ENCODE measurements at places on chromosomes 16 and 17.

DNA sequence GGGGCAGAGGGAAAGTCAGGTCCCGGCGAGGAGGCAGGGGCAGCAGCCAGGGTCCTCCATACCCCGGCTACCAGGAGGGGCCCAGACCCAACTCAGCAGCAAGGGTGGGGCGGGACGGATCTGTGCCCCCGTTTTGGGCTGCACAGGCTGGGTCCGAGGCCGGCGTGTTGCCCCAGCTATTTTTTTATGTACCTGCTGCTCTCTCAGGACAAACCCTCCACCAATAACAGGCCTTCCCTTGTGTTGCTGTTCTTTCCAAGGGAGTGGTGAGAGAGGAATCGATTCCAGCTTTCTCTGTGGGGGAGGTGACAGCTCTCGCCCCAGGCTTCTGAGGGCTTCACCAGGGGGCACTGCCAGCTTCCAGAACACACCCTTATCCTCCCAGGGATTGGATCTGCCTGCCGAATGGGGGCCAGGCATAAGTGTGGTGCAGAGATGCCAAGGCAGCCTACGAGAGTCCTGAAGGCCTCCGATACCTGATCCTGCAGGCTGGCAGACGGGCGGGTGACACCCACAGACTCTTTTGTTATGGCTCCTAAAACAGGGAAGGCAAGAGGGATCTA is 22.3 kb downstream of the RTN4RL1 start:
- no peak for DNase-seq

GRCh38 chr17:43841282-43841681 is 5.7 kb upstream of the CD300LG start:
- no peak for DNase-seq

DNA sequence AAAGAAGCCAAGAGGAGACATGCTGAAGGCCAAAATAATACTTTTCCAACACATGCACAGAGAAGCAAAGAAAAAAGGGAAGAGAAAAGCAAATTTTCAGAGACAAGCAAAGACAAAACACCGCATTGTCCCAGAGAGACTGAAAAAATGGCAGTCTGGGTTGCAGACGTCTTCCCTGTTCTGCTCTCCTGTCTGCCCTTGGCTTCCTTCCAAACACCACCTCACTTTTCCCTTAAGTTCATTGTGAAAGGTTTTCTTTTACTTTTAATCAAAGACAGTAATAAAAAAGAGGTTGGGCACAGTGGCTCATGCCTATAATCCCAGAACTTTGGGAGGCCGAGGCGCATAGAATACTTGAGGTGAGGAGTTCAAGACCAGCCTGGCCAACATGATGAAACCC is 21.2 kb upstream of the VAT1L start:
- no peak for DNase-seq

- DNase-seq: no peak
Observed at GRCh38 chr17:64128787-64129514, 993 bp downstream of the ERN1 start.

- DNase-seq: no peak
Observed at GRCh38 chr16:66895689-66895979, 15.3 kb downstream of the PDP2 start.

GRCh38 chr16:19840524-19841110 is 44.0 kb downstream of the GPRC5B start:
- no peak for DNase-seq

GRCh38 chr17:1560858-1561355 is 1.7 kb downstream of the PITPNA start:
- DNase-seq: no peak
